ENCODE measurements at places on chromosomes 3 and 15.

GRCh38 chr3:8757551-8758518 lies 11.6 kb downstream of the OXTR start:
- no peak for DNase-seq

DNA sequence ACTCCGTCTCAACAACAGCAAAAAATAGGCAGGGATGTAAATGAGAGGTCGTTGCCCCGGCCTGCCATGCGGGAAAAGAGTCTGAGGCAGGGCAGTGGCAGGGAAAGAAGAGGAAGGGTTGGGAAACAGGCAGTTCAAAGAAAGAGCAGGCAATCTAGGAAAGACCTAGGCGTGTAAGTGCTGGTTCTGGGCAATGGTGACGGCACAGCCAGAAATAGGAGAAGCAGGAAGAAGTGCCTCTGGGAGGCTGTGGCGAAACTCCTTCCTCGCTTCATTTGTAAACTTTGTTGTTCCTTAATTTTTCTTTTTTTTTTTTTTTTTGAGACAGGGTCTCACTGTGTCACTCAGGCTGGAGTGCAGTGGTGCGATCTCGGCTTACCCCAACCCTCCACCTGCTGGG lies 4.3 kb downstream of the SLC51A start:
- no peak for DNase-seq

DNA sequence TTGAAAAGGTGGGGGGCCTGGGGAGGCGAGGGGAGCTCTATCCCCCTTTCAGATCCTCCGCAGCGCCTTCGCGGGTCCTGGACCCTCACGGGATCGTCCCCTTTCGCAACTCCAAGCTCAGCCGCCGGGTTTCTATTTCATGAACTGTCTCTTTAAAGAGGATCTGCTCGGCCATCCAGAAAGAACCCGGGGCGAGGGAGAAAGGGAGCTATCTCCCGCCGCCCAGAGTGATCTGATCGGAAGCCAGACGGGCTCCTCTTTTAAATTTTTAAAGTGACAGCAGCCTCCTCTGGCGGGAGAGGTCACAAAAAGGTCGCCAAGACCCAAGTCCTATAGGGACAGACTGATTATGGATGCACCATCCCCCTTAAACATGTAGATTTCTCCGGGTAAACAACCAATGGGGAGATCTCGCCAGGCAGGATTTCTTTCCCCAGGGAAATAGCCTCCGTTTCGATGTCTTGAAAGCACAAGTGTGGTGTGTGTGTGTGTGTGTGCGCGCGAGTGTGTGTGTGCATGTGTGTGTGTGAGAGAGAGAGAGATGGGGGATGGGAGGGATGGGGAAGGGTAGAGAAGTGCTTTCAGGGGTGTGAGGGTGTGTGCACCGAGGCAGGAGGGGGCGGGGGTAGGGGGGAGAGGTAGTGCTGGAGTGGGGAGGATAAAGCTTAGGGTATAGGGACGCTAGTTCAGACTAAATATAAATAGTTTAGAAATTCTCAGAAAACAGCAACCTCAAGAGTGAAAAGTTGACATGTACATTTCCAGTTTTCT lies 516.1 kb downstream of the MECOM start:
- peak; percentile 86 for DNase-seq

- DNase-seq: no peak
These were observed 175.8 kb upstream of the NANOGP8 start for GRCh38 chr15:35260941-35261340.

- DNase-seq: no peak
These were observed 374.2 kb downstream of the MECOM start for GRCh38 chr3:169289273-169289672.

DNA sequence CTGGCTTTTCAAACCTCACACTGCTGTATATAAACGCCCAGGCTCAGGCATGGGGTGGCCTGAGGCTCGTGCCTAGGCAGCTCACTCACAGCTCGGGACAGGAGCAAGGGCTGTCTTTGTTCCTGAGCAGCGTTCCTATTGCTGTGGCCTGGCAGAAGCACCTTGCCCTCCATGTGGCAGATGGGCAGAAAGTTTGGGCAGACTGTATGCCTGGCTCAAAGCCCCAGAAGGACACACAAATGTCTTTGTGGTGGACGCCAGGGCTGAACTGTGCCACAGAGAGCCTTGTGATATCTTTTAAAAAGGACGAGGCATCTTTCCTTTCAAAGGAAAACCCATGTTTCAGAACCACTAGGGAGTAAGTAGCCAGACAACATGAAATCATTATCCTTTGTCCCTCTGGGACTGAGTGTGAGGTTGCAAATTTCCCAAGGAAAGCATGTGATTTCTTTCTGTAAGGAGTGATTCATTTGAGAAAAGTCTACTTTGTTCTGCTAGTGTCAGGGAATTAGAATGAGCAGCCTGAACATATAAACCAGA lies 29.3 kb upstream of the UBE2E1 start:
- peak; percentile 88 for DNase-seq

DNA sequence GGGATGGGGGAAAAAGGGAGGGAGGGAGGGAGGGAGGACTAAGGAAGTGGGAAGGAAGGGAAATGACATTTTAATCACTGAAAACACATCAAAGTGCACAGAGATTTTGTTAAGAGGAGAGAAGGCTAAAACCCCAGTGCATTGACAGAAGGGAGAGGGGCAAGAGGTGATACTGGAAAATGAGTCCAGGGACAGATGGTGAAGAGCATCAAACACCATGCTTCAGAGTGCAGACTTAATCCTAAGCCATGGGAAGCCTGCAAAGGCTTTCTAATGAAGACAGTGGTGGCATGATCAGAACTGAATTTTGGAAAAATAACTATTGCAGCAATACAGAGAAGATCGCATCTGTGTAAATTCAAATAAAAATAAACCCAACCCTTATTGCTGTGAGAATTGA lies 41.8 kb downstream of the HGD start:
- DNase-seq: no peak

- DNase-seq: no peak
These were observed 107.8 kb downstream of the ADAM10 start for GRCh38 chr15:58641660-58642059.

GRCh38 chr15:87672309-87673288 lies 583.9 kb downstream of the NTRK3 start:
- peak; percentile 59 for DNase-seq

- DNase-seq: no peak
These were observed 38.4 kb downstream of the CCNL1 start for GRCh38 chr3:157121522-157121921.

GRCh38 chr3:120795017-120795648 lies 52.6 kb downstream of the GTF2E1 start:
- DNase-seq: peak; percentile 86

All from fibroblast of pulmonary artery (primary cell).